ENCODE measurements at places on chromosomes 1 and 21. TPM values are rescaled to one million over a fixed set of nuclear protein-coding genes. Genes with fewer than 3 reads are reported as not detected.
A peak's percentile ranks its signal among the peaks of the same experiment; 100 is the strongest.

PGLYRP4 gene
- not detected for polyA plus RNA-seq

DNA sequence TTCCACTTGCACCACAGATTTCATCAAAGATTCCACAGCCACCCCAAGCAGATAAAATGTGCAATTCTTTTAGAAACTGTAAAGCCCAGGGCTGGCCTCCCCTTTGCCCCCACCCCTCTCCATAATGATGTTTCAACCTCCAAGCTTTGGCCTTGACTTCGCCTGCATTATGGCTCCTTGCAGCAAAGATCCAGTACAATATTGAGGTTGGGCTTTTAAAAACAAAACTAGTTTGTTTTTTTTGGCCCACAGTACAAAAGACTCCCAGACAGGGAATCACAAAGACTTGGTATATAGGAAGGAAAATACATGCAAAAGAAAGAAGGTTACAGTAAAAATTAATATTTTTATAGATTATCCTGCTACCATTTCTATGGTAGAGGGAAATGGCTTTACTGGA, 356.5 kb upstream of the PTBP2 start:
- DNase-seq: no peak

ARHGEF2 gene
- 121 TPM for polyA plus RNA-seq

PDPN gene
- polyA plus RNA-seq: 0.55 TPM

DNA sequence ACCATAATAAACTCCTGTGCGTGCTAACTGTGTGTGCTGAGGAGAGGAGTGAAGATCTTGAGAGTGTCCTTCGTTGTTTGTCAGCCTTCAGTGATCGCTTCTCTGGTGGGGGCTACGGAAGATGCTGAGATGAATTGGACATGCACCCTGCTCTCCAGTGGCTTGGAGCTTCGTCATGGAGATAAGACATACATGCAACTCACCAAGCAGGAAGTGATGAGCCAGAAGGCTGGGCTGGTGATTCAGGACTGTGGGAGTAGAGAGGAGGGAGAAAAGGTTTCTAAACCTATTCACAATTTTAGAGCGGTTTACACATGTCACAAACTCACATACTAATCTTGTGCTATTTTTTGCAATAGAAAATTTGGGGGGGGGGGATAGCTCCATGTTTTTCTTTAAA, 128.9 kb upstream of the ADAR start:
- peak; percentile 23 for DNase-seq

FAM131C gene
- 0.20 TPM for polyA plus RNA-seq

- DNase-seq: no peak
Measured at GRCh38 chr21:34365809-34366208, 2.0 kb downstream of the KCNE2 start.

RPTN gene
- polyA plus RNA-seq: not detected

HSPA13 gene
- polyA plus RNA-seq: 42.9 TPM

DNA sequence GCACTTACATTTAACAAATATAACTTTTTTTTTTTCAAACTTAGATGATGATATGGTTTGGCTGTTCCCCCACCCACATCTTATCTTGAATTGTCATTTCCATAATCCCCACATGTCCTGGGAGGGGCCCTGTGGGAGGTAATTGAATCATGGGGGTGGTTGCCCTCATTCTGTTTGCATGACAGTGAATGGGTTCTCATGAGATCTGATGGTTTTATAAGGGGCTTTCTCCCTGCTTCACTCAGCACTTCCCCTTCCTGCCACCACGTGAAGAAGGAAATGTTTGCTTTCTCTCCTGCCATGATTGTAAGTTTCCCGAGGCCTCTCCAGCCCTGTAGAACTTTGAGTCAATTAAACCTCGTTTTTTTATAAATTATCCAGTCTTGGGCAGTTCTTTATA, 432.6 kb downstream of the AMY1C start:
- no peak for DNase-seq

DNA sequence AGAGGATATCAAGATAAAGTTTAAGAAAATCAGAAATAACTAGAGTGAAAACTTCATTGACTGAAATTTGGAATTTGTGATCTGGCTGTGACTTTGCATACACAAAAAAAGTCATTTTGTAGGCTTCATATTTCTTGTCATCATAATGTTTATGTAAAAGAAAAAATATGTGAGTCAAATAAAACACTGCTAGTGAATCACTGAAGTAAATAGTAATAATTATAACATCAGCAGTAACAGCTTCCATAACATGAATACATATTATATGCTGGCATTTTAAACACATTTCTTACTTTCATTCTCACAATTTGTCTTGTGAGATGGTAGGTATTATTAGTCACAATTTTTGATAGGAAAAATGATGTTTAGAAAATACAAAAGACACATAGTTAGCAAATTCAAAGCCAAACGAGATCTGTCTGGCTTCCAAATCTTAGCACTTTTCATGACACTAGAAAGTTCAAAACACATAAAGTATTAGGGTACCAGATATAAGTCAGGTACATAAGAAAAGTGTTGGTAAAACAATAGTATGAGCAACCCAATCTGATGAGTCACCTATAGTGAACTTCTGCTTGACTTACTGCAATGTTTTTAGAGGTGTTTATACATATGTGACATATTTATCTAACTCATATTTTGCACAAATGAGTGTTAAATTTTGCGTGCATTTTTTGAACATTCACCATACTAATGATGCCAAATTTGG, 241.0 kb upstream of the SNX7 start:
- no peak for DNase-seq

DNA sequence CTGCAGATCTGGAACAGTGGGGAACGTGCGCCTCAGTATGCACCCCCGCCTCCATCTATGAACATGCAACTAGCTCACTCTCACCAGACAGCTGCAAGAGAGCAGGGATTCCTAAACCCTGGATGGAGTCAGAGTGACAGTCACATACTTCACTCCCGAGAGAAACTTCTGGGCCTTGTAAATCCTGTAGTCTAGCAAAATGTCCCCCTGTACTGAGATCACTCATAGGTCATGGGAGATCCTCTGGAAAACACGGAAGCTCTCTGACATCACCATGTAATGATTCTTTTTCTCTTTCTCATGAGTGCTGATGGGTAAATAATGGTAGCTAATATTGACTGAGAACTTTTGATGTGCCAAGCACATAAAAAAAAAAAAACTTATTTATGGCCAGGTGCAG, 23.4 kb upstream of the TARDBP start:
- DNase-seq: no peak

GRCh38 chr1:201376464-201377374, 761 bp downstream of the TNNT2 start:
- no peak for DNase-seq

- no peak for DNase-seq
Measured at GRCh38 chr21:40134731-40135492, 267.7 kb downstream of the PCP4 start.

PCSK9 gene
- 0.17 TPM for polyA plus RNA-seq

DNA sequence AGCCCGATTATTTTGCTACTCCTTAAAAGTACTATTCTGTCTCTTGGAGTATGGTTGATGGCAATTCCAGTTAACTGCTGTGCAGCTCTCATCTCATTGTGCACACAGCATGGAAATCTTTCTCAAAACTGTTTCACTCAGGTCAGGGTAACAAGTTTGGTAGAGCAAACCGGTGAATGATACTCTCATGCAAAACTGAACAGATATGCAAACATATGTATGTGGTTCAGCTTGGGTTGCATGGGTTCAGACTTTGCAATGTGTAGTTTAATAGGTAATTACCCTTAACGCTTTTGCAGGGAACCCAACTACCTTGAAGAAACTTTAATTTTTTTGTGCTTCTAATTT, 2.2 kb downstream of the GADD45A start:
- no peak for DNase-seq

DNA sequence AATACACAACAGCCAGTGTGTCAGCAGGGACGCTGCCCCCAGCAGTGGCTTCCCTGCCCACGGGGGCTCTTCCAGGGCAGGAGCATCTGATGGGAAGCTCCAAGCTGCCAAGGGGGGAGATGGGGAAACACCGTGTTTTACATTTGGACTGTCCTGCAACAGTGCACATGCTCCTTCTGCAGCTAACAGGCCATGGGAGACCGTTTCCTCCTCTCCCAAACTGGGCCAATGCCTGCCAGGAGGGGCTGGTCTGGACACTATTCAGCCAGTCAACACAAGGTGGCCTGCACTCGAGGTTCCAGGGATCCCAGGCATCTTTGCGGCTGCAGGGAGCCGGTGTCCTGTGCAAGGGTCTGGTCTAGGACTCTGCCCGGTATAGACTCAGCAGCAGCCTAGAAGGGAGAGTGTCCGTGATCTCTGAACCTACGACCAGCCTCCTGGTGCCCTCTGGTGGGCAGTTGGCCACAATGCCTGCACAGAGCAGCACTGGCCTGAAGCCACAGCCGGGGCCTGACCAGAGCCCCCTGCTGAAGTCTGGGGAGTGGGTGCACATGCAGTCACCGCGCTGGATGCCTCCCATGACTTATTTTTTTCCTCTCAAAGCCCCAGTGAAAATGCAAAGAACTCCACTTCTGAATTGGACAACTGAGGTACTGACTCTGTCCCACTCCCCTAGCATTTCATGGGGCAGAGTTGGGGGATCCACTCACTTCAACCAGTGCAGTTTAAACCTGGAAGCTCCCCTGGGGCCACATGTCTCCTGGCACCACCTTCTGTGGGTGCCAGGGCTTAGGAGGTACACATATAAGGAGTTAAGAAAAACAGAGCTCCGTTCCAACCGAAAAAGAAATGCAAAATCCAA, 33.3 kb downstream of the RCC2 start:
- peak; percentile 8 for DNase-seq

DNA sequence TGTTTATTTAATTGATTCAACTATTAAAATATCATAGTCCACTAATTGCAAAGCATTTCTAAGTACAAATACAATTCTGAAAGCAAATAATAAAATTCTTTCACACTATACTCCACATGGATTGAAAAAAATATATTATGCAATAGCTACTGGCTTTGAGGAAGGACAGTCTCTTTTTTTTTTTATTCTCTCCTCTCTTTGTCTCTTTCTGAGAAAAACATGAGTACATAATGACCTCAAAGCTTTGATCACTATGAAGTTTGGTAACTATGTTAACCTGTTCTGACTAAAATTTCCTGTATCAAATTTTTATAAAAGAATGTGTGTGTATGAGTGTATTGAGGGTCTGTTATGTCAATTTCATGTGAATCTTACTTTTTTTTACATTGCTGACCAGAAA, 96.2 kb downstream of the RGS2 start:
- no peak for DNase-seq

DNA sequence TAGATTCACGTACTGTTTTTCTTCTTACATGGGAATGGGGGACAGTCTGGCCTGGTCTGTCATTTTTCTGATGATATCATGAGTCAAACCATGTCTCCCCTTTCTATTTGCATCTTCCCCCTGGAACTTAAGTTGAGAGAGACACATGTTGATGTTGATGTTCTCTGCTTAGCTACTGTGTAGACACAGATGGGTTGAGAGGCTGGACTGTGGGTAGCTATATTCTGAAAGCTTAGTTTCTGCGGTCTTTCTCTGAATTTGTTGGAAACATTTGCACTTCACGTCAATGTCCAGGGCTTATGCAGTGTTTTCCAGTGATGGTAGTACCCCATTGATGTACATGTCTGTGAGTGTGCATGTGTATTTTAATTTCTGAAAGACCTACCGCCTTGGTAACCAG, 58.2 kb downstream of the FCRL5 start:
- DNase-seq: no peak

MAP3K21 gene
- polyA plus RNA-seq: 0.24 TPM

DNA sequence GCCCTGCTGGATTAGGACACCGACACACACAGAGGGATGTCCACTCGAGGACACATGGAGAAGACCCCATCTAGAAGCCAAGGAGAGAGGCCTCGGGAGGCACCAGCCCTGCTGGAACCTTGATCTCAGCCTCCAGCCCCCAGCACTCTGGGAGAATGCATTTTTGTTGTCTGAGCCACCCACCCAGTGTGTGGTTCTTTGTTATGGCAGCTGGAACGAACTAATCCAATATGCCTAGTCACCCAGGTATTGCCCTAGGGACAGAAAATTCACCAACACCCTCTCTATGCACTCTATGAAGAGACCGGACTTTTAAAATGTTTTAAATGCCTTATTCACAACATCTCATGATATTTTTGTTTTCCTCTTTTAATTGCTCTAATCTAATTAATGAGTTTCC, 117.4 kb downstream of the CRYAA start:
- no peak for DNase-seq

GRCh38 chr1:89635825-89636815, 3.2 kb downstream of the LRRC8C start:
- peak; percentile 36 for DNase-seq
